ENCODE measurements at places on chromosomes 7 and 10. TPM values are rescaled to one million over a fixed set of nuclear protein-coding genes. Genes with fewer than 3 reads are reported as not detected.

- no peak overlapping the region for H3K27ac ChIP-seq
- peaks cover 3% of the 10 kb centered on the region for H3K4me1 ChIP-seq
- H3K4me3 ChIP-seq = no peak overlapping the region
Observed at GRCh38 chr7:15920953-15921352, 234.5 kb upstream of the MEOX2 start.

DNA sequence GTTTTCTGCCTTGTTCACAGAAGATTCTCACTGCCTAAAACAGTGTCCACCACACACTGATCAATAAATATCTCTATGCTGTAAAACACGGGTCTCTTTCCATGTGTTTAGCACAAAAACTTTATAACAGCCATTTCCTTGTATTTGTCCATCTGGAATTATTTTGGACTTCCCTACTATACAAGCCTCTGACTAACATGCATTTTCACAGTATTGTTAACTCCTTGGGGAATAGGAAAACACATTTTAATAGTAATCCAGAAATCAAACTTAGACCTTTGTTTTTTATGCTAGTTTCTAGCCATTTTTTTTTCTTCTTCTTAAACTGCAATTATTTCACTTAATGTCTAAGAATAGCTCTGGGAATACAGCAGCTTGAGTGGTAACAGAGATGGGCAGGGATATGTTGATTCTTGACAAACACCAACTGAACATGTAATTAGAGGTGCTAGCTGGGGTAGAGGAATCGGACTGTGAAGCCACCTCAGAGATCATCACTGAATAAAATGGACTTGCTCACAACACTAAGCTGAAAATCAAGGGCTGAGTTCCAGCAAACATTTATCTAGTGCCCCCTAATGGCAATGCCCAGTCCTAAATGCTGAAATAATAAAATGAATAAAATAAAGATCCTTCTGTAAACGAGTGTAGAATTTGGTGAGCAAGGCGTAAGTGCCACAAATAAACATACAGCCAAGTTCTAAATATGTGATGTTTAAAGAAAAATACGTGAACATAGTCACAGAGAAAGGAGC, 593.1 kb downstream of the SORCS1 start:
- no peaks in the 10 kb centered on the region for H3K36me3 ChIP-seq
- DNase-seq = no peak
- H3K4me1 ChIP-seq = peaks cover 3% of the 10 kb centered on the region
- no peak overlapping the region for H3K4me3 ChIP-seq
- no peak overlapping the region for H3K27ac ChIP-seq

DNA sequence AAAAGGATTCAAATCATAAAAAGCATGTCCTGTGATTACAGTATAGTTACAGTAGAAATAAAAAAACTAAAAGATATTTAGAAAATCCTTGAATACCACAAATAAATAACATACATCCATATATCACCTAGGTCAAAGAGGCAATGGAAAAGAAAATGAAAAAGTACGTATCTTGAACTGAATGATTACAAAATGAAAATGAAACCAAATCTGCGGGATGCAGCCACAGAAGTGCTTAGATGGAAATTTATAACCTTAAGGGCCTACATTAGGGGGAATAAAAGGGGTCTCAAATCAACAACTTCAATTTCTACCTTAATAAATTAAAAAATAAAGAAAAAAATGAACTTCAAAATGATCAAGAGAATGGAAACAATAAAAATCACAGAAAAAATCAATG, 879.0 kb upstream of the CELF2 start:
- no peaks in the 10 kb centered on the region for H3K36me3 ChIP-seq
- no peaks in the 10 kb centered on the region for H3K27me3 ChIP-seq
- H3K4me1 ChIP-seq = no peaks in the 10 kb centered on the region
- DNase-seq = no peak
- H3K27ac ChIP-seq = no peak overlapping the region

PCDH15 gene
- total RNA-seq = 1.00 TPM

DNA sequence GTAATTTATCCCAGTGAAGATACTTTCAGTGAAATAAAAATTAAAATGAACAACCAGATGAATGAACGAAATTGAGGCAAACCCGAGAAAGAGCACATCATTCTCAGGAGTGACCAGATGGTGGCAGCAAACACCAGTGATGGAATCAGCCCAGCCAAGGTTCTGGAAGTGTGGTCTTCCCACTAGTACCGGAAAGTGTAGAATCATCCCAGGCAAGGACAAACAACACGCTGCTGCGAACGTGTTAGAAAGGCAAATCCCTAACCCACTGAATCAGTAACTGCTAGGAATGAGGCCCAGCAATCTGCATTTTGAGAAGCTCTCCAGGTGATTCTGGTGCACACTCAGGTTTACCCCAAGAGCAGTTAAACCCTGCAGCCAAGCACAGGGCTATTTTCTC, 15.5 kb upstream of the SLC18A3 start:
- H3K36me3 ChIP-seq = no peaks in the 10 kb centered on the region
- H3K27ac ChIP-seq = no peak overlapping the region
- DNase-seq = peak; percentile 27
- peaks cover 29% of the 10 kb centered on the region for H3K27me3 ChIP-seq

TAS2R60 gene
- total RNA-seq = not detected

MAP3K8 gene
- total RNA-seq = 18.8 TPM

DNA sequence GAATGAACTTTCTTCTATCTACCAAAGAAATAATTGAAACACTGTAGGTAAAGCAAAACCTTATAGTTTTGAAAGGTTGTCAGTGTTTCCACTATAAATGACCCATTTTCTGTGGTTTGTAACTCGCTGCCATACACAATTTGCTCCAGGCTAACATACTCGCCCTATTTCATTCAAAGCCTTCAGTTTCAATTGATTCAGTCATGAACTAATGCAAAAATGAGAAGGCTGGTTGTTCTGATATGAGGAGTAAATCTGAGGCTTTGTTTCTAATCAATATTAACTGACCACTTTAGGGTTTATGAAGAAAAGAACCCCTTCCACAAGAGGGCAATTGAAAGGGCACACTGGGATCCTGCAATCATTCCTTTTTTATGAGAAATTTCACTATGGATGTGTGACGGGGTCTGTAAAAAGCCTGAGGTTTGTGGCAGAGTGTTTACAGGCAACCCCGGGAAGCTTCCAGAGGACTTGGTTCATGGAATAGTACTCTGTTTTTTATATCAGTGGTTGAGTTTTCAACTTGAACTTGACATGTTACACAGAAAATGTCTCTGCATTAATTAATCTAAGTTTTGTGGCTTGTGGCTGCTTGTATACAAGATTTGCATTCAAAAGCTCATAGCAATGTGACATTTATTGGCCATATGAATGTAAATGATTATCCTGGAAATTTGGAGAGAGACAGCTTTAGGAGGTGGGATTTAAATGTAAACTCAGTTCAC, 133.2 kb downstream of the NRP1 start:
- no peak overlapping the region for H3K4me3 ChIP-seq
- no peak for DNase-seq
- no peaks in the 10 kb centered on the region for H3K27me3 ChIP-seq
- H3K4me1 ChIP-seq = peaks cover 38% of the 10 kb centered on the region
- no peaks in the 10 kb centered on the region for H3K36me3 ChIP-seq

All from heart right ventricle (tissue), 16 donors.